ENCODE measurements at places on chromosomes 5 and 9.

- DNase-seq = no peak
Observed at GRCh38 chr5:179273441-179274145, 71.7 kb downstream of the ADAMTS2 start.

DNA sequence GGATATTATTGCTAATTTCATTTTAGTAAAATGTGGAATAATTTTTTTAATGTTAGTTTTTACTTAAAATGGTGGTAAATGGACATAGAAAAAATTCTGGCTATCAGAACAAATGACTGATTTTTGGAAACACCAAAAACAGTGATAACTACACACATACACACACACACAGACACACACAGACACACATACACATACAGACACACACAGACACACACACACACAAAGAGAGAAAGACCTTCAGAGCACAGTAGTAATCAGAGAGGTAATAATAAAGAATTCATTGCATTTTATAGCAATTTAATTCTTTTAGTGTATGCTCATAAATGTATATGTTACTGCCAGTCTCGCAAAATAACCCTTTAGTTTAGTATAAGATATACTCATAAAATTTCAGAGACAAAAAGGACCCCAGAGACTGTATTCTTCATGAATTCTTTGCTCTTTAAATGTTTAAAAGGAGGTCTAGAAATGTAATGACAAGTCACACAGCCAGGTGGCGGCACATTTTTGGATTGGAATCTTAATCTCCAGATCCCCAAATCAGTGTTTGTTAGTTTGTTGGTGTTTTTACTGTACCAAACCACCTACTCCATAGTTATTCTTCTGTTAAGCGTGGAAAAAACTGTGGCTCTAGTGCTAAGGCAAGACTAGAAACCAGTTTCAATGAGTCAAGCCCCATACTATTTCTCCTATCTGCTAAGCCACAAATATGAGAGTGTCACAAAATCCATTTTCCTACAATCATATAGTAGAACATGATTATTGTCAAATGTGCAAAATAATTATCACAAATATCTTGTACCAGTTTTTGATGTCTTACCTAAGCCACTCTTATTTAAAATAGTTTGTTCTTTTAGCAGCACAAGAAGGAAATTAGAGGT, 109.9 kb downstream of the EDIL3 start:
- peak; percentile 53 for DNase-seq

- no peak for DNase-seq
Observed at GRCh38 chr5:24777392-24777791, 132.6 kb upstream of the CDH10 start.

DNA sequence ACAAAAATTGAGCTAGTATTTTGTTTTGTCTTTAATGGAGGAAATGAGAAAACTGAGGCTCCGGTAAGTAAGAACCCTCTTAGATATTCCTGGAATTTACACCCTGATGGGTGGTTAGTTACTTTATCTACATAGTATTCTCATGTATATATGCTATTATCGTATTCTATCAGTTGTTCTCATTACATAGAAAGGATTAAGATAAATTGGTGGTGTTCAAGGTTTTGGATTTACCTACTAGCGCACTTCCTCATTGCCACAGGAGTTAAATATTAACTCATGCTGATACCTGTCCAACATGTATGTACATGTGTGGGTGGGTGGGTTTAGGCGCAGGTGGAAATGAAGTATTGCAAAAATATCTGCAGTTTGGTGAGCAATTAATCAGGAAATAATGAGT, 61.1 kb upstream of the IFNE start:
- DNase-seq = no peak

GRCh38 chr9:72526901-72527800, 5.7 kb downstream of the TMC1 start:
- peak; percentile 83 for DNase-seq

DNA sequence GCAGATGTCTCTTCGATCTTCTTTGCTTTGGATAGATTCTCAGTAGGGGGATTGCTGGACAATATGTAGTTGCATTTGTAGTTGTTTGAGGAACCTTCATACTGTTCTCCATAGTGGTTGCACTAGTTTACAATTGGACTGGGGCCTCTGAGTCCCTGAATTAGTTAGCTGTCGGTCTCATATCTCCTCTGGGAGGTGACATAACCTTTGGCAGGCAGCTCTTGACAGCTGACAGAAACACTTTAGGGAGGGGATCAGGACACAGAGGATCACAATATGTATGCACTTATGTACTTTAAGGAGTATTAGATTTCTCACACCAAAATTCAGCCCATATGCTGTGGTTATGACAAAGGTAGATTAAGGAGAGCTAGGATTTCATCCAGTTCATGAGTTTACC, 1279.9 kb upstream of the DMAC1 start:
- DNase-seq = no peak

GRCh38 chr5:38451074-38451725, 105.2 kb downstream of the LIFR start:
- DNase-seq = no peak

DNA sequence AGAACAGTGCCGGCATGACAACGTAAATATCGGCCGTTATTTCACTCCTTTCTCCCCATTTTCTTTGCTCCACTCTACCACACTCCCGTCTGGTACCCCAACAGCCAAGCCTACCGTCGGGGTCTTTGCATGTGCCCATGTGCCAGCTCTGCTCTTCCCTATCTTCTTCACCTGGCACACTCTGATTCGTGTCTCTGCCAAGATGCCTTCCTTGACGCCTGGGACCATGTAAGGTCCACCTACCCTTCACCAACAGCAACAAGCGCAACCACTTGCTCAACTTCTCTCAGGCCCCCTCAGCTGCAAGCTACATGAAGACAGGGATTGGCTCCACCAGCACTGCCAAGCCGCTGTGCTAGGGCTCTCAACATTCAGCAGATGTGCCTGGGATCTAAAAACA, 4.4 kb downstream of the MGAT1 start:
- DNase-seq = no peak

DNA sequence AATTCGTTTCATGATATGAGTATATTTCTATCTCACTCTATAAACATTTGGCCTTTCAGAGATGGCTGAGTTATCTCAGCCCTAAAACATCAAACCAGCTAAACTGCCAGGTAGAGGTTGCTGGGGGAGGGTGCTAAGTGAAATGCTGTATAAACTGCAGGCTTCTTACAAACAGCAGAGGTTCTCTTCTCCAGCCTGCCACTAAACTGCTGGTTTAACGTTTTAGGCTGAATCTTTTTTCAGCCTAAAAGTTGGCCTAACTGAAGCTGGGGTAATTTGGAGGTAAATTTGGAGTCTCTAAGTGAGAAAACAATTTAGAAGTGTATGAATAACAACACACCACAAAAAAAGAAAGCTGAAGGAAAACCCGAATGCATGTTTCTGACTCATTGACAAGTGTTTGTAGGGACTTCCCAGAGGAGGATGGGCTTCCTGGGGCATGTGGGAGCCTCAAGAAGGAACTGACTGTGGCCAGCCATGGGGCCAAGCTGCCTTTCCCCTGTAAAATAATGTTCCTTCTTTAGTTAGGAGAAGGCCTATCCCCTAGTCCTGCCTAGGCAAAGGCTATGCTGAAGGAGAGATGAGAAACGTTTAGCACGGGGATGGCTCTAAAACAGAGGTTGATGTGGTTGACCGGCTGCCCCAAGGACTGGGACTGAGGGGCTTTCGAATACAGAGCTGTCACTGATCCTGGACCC, 44.3 kb downstream of the SLC28A3 start:
- DNase-seq = no peak

DNA sequence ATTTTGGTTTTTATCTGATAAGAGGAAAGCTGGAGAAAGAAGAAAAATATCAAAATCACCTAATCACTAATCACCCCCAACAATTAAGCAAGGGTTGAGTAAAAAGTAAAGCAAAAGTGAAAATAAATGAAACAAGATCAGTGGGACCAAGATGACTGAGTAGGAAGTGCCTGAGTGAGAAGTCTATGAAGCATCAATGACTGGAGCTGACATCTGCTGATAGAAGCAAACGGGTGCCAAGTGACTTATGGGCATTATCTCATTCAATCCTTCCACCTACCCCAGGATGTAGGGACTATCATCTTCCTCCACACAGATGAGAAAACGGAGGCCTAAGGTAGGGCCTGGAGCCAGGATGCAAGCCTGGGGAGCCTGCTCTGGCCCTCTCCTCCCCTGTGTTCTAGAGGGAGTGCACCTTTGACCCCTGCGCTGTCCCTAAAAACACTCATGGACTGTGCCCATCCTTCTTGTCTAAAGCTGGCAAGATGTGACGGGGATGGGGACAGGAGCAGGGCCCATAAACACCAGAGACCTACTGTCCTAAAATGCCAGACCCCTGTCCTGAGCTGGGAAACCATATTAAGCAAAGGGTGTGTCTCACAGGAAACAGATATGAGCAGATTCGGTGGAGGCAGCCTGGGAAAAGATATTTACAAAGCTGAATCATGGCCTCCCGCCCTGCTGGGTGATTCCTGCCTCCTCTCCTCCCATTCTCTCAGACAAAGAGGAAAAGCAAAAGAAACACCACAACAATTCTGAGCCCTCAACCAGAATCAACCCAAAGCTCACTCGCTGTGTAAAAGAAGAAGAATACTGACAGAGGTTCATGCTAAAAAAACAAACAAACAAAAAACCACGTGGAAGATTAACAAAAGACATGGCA, 116.0 kb downstream of the AUH start:
- DNase-seq = peak; percentile 53

GRCh38 chr9:89437772-89438171, 60.1 kb downstream of the SEMA4D start:
- no peak for DNase-seq
